ENCODE measurements at places on chromosomes 3 and 15. TPM values are rescaled to one million over a fixed set of nuclear protein-coding genes. Genes with fewer than 3 reads are reported as not detected.

GSK3B gene
- total RNA-seq = 26.3 TPM

FOXL2 gene
- not detected for total RNA-seq

SKOR1 gene
- total RNA-seq = 1.1 TPM

SELENOS gene
- 98.7 TPM for total RNA-seq

DCBLD2 gene
- 27.1 TPM for total RNA-seq

ADGRG7 gene
- total RNA-seq = not detected

B3GALNT1 gene
- total RNA-seq = 11.0 TPM

TWF2 gene
- total RNA-seq = 89.1 TPM

CKMT1A gene
- total RNA-seq = 3.8 TPM
